NCI-H345 (cell line): ENCODE measurements at places on chromosomes 1 and 21.

DNA sequence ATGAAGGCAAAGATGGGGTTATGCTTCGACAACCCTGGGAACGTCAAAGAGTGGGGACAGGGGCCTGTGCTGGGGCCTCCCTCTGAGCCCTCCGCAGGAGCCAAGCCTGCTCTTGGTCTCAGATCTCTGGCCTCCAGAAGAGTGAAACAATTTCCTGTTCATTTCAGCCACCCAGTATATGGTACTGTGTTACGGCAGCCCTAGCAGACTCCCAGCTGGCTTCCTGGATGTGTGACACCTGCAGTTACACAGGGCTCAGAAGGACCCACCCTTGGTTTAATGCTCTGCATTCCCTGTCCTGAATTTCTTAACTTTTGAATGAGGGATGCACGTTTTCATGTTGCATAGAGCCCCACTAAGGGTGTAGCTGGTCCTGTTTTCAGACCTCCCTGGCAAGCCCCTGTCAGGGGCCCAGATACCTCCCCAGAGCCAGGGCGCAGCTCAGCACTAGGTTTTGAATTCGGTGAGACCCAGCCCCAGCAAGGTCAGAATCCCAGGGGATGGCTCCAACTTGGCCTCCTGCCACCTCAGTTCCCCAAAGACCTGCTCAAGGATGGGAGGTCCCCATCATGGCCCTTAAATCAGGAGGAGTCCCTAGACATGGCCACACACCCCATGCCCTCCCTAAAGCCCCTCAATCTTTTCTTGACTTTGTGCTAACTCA lies 79.0 kb upstream of the IFFO2 start:
- DNase-seq: no peak

DNA sequence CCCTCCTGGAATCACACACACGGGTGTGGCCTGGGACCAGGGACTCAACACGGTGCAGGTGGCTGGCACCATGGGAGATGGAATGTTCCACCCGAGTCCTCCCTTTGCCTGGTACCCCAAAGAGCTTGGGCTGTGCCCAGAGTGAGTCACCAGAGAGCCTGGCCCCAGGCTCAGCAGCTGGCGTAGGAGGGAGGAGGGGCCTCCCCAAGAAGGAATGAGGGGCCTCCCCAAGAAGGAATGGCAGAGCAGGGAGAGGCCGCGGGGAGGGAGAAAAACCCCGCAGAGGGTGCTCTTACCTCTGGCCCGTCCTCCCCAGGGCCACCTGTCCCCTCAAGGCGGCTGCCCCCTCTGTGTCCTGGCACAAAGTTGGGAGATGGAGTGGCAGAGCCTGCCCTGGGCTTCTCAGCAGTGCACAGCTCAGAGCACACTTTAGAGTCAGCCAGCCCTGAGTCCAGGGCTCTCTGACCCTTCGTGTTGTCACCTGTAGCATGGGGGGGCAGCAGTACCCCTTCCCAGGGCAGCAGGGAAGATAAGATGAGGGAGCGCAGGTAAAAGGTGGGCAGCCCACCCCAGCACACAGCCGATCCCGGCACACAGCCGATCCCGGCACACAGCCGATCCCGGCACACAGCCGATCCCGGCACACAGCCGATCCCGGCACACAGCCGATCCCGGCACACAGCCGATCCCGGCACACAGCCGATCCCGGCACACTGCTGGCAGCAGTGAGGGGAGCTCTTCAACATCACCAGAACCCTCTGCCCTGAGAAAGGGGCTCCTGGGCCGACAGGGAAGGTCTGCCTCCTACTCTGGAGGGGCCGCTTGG lies 20.2 kb upstream of the KCNAB2 start:
- DNase-seq: no peak

- DNase-seq: no peak
Observed at GRCh38 chr1:37925316-37925715, 21.5 kb downstream of the INPP5B start.

GRCh38 chr1:237877631-237878030 lies 13.1 kb downstream of the ZP4 start:
- no peak for DNase-seq

GRCh38 chr1:204885288-204885711 lies 14.6 kb downstream of the NFASC start:
- DNase-seq: no peak

DNA sequence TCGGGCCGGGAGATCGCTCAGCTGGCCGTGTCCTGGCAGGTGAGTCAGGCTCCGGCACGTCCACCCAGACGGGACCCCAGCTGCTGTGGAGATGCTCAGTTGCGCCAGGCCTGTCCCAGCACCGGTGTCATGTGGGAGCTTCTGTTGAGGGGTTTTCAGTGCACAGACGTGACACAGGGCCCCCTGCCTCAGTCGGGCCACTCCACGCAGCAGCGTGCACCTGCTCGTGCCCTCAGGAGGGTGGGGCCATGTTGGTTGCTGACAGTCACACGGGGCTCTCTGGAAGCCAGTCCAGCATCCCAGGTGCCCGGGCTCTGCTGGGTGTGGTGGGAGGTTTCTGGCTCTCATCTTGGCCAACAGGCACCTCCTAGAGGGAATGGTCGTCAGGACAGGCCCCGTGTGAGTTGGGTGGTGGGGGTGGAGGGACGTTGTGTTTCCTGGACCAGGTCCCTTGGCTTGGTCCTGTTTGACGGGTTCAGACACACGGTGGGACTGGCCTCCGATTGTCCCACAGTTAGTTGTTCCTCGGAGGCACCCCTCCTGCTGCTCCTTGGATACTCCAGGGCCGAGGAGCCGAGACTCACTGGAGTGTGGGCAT lies 19.2 kb downstream of the ATAD3B start:
- no peak for DNase-seq
